ENCODE measurements at places on chromosomes 6 and 20. TPM values are rescaled to one million over a fixed set of nuclear protein-coding genes. Genes with fewer than 3 reads are reported as not detected.

The TSHZ2 gene
- not detected for polyA plus RNA-seq

DNA sequence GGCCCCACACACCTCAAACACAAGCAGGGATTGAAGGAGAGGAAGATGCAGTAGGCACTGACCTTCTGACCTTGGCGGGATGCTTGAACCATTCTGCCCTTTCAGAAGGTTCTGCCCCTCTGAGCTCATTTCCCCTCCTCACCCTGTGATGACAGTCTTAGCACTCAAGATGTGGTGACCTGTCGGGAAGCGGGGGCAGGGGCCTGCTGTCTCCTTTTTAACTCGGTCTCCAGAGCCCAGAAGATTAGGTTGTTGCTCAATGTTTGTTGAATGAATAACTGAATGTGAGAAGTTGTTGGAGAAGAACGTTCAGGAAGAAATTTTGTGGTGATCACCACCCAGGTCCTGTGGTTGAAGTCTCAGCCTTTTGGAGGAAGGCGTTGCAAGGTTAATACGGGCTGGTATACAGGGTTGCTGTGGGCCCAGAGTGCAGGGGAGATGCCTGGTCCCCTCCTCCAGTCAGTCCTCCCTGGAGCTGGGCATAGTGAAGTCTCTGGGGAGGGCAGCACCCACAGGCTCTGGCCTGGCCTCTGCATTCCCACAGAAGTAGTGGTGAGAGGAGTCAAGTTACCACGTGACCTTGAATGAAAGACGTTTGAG, 49.7 kb upstream of the FUCA2 start:
- peak overlapping the region; percentile 16 for H3K27ac ChIP-seq
- H3K27me3 ChIP-seq = no peaks in the 10 kb centered on the region
- H3K4me3 ChIP-seq = no peak overlapping the region
- no peak for DNase-seq
- H3K4me1 ChIP-seq = peaks cover 9% of the 10 kb centered on the region

The POM121L2 gene
- polyA plus RNA-seq = not detected

The COL21A1 gene
- polyA plus RNA-seq = 0.03 TPM

GRCh38 chr6:7541175-7542064, at the start of gene DSP:
Gene DSP (plus strand): TSS chr6:7541671. CDS start chr6:7541916, 245 bp downstream.
- no peak within 1 kb of the TSS for H3K27ac ChIP-seq
- peaks cover 96% of the 10 kb centered on the region for H3K27me3 ChIP-seq
- H3K4me1 ChIP-seq = peaks cover 19% of the 10 kb centered on the region
- H3K36me3 ChIP-seq = no peaks in the 10 kb centered on the region
- H3K4me3 ChIP-seq = peak within 1 kb of the TSS; percentile 39

DNA sequence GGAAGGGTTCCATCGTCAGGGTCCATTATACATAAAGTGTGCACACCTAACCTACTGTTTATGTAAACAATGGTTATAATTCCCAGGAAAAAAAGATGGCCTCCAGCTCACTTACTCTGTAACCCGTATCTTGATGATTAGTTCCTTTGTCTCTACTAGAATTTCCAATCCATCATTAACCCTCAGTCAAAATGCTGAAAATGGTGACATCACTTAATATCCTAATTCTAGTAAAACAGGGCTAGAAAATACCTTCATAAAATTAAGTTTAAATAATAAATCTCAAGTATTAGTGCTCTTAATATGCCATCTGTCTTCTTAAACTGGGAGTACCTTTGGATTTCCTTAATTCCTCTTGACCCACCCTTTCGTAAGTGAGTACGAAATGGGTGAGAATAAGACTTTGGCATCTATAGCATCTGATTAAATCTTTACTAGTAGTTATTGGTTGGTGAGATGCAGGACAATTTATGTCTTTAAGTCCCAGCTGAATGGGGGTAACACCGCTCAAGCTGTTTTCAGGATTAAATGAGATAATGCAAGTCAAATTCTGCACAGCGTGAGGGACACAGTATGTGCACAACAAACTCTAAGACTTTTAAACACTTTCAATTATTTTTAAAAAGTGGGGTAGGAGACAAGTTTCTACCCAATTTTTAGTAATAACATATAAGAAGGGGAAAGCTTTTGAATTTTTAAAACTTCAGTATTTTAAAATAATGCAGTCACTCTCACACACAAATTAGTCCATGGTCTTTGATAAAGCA, 1.6 kb downstream of the HMGN3 start:
- no peak for DNase-seq
- H3K27ac ChIP-seq = peak overlapping the region; percentile 85
- peaks cover 14% of the 10 kb centered on the region for H3K4me1 ChIP-seq
- no peaks in the 10 kb centered on the region for H3K27me3 ChIP-seq

DNA sequence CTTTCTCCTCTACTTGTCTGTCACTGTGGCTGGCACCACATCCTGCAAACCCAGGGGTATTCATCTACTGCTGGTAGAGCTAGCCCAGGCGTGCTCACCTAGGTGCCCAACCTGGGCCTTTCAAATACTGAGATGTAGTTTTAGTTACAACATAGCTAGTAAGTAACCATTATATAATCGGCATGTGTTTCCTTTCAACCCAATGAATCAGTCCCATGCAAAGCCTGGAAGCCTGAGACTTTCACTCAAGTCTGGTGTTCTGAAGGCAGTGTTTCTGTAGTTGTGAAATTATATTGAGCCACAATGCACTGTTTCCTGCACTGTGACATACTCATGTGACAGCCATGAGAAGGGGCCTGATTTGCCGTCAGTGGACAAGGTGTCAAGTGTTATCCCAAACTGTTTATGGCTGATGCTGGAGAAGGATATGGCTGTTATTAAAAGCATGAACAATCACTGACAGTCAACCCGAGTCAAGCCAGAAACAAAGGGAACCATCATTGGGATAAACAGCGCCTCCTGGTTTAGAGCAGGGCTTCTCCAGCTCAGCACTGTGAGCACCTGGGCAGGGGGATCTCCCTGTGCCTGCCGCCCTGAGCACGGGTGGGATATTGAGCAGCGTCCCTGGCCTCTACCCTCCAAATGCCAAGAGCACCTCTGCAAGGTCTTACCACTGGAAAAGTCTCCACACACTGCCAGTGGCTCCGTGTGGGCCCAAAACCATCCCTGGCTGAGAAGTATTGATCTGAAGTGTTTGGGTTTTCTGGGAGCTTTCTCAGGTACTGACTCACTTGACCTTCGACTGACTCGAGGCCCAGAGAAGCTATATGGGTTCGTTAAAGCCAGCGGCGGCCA, 1.6 kb downstream of the PSMA7 start:
- peak; percentile 74 for DNase-seq
- H3K27ac ChIP-seq = peak overlapping the region; percentile 89
- H3K4me1 ChIP-seq = peaks cover 27% of the 10 kb centered on the region
- no peaks in the 10 kb centered on the region for H3K27me3 ChIP-seq

The PDE7B gene
- polyA plus RNA-seq = 0.37 TPM

- no peaks in the 10 kb centered on the region for H3K36me3 ChIP-seq
- no peaks in the 10 kb centered on the region for H3K27me3 ChIP-seq
- no peak for DNase-seq
- no peak overlapping the region for H3K4me3 ChIP-seq
- H3K27ac ChIP-seq = no peak overlapping the region
Measured at GRCh38 chr20:33584976-33585375, 77.2 kb upstream of the C20orf144 start.

The THBS2 gene
- polyA plus RNA-seq = 0.03 TPM

- DNase-seq = no peak
- no peaks in the 10 kb centered on the region for H3K4me1 ChIP-seq
- H3K27ac ChIP-seq = no peak overlapping the region
- H3K4me3 ChIP-seq = no peak overlapping the region
- no peaks in the 10 kb centered on the region for H3K27me3 ChIP-seq
- no peaks in the 10 kb centered on the region for H3K36me3 ChIP-seq
Measured at GRCh38 chr6:116783852-116784251, 18.3 kb upstream of the FAM162B start.

GRCh38 chr6:130766239-130767144, 60.7 kb upstream of the SMLR1 start:
- no peak overlapping the region for H3K4me3 ChIP-seq
- no peak overlapping the region for H3K27ac ChIP-seq
- H3K36me3 ChIP-seq = no peaks in the 10 kb centered on the region
- DNase-seq = no peak
- H3K27me3 ChIP-seq = no peaks in the 10 kb centered on the region

The PHF1 gene
- 90.2 TPM for polyA plus RNA-seq

The RBPJL gene
- polyA plus RNA-seq = not detected

The OR12D3 gene
- not detected for polyA plus RNA-seq

DNA sequence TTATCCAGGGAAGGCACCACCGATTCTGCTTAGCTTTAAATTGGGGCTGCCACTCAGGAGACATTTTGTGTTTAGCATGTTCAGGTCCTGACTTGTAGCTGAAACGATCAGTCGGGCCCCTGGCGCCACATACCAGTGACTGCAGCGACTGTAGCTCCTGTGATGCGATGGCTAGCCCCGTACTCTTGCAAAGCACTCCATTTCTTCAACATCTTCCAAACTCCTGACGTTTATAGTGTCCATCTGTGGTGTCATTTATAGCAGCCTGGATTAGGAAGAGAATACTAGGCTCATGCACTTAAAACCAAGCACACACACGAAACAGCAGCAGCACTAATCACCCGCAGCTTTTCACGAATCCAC, 13.0 kb downstream of the POU3F2 start:
- no peak for DNase-seq
- no peaks in the 10 kb centered on the region for H3K36me3 ChIP-seq
- H3K4me3 ChIP-seq = peak overlapping the region; percentile 48
- peaks cover 93% of the 10 kb centered on the region for H3K27me3 ChIP-seq
- H3K27ac ChIP-seq = no peak overlapping the region

DNA sequence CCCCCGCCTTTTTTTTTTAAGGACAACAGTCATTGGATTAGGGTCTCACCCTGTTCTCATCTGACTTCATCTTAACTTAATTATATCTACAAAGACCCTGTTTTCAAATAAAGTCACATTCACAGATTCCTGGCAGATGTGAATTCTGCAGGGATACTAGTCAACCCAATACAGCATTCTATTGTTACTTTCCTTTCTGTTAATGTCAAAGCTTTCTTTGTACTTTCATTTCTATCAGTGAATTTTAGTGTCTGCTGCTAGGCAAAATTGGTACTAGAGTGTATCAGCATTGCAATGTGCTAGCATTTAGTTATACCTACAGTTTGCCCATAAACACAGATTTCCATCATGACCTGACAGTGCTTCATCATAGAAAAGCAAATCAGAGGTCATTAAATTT, 281.9 kb downstream of the CDKAL1 start:
- DNase-seq = no peak
- no peak overlapping the region for H3K27ac ChIP-seq
- H3K36me3 ChIP-seq = no peaks in the 10 kb centered on the region
- no peaks in the 10 kb centered on the region for H3K4me1 ChIP-seq
- no peak overlapping the region for H3K4me3 ChIP-seq

The ZNF217 gene
- 13.4 TPM for polyA plus RNA-seq

The TNFRSF6B gene
- 6.5 TPM for polyA plus RNA-seq

The RAMACL gene
- polyA plus RNA-seq = 0.33 TPM

DNA sequence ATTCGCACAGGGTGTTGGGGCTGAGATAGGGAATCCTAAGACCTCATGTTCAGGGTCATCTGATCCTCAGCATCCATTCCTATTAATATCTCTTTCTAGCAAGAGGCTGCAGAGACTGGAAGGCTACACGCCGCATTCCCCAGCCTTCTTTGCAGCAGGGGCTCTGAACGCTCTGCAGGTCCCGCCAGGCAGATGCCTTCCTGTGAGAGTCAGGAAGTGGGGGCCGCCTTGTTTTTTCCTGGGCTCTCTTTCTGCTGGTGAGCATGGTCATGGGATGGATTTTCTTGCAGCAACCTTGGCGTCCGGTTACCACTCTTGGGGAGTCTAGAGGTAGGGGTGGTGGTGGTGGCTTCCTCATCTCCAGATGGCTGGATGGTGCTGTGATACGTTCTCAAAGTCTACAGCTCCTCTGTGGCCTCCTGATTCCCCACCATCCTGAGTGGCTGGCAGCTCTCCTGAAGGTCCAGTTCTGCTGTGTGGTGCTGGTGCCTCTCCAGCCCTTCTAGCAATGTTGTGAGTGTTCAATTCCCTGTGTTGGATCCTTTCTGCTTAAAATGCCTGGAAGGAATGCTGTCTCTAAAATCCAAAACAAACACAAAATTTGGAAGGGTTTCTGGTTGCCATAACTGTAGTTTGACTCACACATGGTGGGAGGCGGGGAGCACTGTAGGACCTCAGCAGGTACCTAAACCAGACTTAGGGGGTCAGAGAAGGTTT, 111.9 kb downstream of the CEBPB start:
- no peak overlapping the region for H3K27ac ChIP-seq
- DNase-seq = no peak
- H3K36me3 ChIP-seq = no peaks in the 10 kb centered on the region
- H3K4me1 ChIP-seq = peaks cover 37% of the 10 kb centered on the region

DNA sequence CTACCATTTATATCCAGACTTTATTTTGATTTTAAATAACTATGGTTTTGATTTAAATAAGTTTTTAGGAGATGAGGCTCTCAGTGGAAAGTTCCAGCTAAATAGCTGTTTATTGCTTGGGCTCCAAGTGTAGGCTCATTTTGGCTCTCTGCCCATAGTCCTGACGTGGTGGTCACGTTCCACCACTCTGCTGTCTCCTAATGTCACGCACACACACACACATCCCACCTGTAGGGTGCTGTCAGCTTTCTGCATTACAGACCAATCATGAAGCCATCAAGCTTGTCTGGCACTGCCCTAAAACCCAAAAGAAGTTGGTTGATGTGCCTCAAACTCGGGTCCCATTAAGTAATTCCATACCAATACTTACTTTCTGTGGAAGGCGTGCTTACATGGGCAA, 45.4 kb downstream of the PANK2 start:
- peaks cover 44% of the 10 kb centered on the region for H3K4me1 ChIP-seq
- peaks cover 79% of the 10 kb centered on the region for H3K36me3 ChIP-seq
- no peak overlapping the region for H3K4me3 ChIP-seq
- no peak overlapping the region for H3K27ac ChIP-seq

GRCh38 chr6:157684620-157685299, 138.3 kb upstream of the SNX9 start:
- no peak overlapping the region for H3K4me3 ChIP-seq
- DNase-seq = no peak
- H3K36me3 ChIP-seq = no peaks in the 10 kb centered on the region

The ERVFRD-1 gene
- 0.06 TPM for polyA plus RNA-seq

- no peak overlapping the region for H3K4me3 ChIP-seq
- peaks cover 36% of the 10 kb centered on the region for H3K4me1 ChIP-seq
- H3K27ac ChIP-seq = no peak overlapping the region
- no peaks in the 10 kb centered on the region for H3K36me3 ChIP-seq
- DNase-seq = no peak
Measured at GRCh38 chr20:9514072-9514460, 324 bp upstream of the LAMP5 start.

- no peak overlapping the region for H3K27ac ChIP-seq
- no peak overlapping the region for H3K4me3 ChIP-seq
- no peak for DNase-seq
Measured at GRCh38 chr20:1808101-1808500, 87.1 kb upstream of the SIRPA start.

GRCh38 chr6:79869600-79870084, 77.7 kb downstream of the ELOVL4 start:
- H3K27ac ChIP-seq = no peak overlapping the region
- H3K4me1 ChIP-seq = peaks cover 32% of the 10 kb centered on the region
- DNase-seq = peak; percentile 73

DNA sequence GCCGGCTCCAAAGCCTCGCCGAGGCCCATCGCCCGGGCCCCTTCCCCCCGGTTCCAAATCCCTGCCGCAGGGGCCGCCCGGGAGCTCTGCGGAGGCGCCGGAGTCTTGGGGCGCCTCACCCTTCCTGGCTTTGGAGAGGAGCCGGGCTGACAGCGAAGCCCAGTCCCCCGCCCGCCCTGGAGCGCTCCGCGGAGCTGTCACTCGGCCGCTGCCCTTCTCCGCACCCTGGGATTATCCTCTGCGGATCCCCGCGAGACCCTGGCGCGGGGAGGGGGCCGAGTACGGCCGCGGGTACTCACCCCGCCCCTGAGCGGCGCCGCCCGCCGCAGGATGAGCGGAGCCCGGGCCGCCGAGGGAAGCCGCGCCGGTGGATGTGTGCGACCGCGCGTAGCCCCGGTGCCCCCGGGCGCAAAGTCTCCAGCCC, 343 bp downstream of the SNAP91 start:
- no peaks in the 10 kb centered on the region for H3K4me1 ChIP-seq
- H3K27ac ChIP-seq = no peak overlapping the region
- peaks cover 44% of the 10 kb centered on the region for H3K27me3 ChIP-seq
- no peak overlapping the region for H3K4me3 ChIP-seq

The MUC21 gene
- not detected for polyA plus RNA-seq
